ENCODE measurements at places on chromosomes 16 and 17.

DNA sequence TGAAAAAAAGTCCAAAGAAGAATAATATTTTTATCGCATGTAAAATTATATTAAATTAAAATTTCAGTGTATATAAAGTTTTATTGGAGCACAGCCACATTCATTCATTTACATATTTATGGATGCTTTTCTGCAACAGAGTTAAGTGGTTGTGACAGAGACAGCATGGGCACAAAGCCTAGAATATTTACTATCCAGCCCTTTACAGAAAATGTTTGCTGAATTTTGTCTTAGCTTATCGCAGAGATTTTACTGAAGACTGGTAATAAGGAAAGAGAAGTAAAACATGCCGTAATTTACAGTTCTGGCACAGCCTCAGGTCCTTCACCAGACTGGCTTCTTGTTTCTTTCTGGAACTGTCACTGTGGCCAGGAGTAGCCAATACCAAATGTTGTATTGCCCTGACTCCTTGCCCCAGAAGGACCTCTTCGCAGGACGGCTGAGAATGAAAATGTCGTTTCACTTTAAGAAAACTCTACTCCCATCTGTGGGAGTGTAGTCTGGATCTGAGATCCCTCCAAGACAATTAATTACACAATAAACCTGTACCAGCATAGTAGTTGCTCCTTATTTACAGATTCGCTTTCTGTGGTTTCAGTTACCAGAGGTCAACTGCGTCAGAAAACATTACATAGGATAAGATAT lies 94.9 kb upstream of the GOT2 start:
- no peak for DNase-seq

GRCh38 chr16:81376880-81377279 lies 62.1 kb downstream of the GAN start:
- no peak for DNase-seq

DNA sequence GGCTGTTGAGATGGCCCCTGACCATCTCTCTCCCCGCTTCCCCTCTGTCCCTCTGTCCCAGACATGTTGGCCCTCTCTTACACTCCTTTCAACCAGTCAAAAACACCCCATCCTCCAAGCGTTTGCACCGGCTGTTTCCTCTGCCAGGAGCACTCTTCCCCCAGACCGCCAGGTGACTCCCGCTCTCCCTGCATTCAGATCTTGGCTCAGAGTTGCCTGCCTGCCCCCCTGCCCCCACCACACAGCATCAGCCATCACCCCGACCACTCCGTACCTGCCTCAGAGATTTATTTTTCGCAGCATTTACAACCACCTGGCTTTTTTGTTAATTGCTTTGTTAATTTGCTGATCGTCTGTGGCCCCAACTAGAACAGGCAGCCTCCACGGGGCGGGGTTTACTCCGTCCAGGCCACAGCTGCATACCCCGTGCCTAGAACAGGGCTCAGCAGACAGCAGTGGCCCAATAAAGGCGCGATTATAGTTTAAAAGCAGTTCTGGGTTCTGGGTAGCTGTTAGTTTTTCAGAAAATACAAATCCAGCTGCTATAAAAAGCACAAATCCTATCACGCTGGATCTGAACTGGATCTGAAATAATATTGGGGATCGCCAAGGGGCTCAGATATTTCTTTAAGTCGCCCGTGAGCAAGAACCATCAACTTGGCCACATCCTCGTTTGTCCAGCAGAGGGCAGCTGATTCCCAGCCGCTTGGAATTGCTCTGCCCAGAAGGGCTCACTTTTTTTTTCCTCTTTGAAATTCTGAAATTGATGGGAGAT lies 173.6 kb downstream of the IRF8 start:
- peak; percentile 25 for DNase-seq

- no peak for DNase-seq
These were observed 9.4 kb upstream of the NUFIP2 start for GRCh38 chr17:29303386-29303785.

- no peak for DNase-seq
These were observed 29.1 kb downstream of the TMEM100 start for GRCh38 chr17:55693254-55694216.

DNA sequence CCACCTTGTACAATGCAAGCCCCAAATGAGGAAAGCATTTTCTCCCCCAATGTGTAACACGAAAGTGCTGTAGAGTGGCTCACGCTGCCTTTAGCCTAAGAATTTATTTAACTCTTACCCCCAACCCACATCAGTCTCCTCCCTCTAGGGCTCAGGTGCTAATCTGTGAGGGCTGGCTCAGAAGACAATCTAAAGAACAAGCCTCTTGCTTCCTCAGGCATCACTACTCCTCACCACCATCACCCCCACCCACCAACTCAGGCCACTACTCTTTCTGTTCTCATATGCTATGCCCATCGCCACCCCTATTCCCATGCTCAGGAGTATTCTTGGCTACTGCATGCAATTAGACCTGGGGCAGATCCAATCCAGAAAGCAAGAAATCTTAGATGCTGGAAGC lies 3.9 kb upstream of the CCL2 start:
- DNase-seq: no peak

GRCh38 chr17:62807812-62808575 lies at the start of gene MARCHF10:
Gene MARCHF10, minus strand, starts transcription at chr17:62808314. Its CDS starts 6,579 bp downstream, at chr17:62801735.
- no peak for DNase-seq

GRCh38 chr17:37562016-37562745 lies 47.0 kb downstream of the SYNRG start:
- no peak for DNase-seq
